H9 (cell line): ENCODE measurements at places on chromosomes 2 and 18. TPM values are rescaled to one million over a fixed set of nuclear protein-coding genes. Genes with fewer than 3 reads are reported as not detected.

Gene BOLL
- total RNA-seq = not detected in 2 replicates

Gene TMEM37
- total RNA-seq = 4.2 and 4.8 TPM in 2 replicates

GRCh38 chr2:100380681-100381080 is 36.8 kb downstream of the CHST10 start:
- H3K4me1 ChIP-seq = no peaks in the 10 kb centered on the region
- no peaks in the 10 kb centered on the region for H3K36me3 ChIP-seq
- no peak overlapping the region for H3K4me3 ChIP-seq
- H3K27me3 ChIP-seq = no peaks in the 10 kb centered on the region
- no peak overlapping the region for H3K27ac ChIP-seq
- DNase-seq = no peak

DNA sequence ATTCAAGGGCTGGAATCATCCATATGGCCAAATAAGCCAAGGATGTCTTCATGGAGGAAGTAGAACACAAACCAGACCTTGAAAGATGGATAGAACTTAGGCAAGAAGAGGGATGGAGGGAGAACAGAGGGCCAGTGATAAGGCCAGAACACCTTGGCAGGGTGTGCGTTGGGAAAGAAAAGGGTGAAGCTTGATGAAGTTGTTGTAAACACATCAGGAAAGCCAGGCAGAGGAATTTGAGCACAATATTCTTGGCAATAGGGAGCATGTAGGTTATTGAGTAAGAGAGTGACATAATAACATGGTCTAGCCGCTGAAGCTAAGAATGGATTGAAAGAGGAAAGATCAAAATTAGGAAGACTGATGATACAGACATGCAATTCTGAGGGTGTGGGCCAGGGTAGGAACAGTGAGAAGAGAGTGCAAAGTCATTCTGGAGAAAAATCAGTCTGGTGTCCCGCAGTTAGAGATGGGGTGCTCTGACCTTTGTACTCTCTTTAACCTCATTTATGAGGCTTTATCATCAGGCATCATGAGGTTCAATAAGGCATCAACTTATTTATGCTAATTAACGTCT is 41.0 kb downstream of the SLC14A2 start:
- no peak overlapping the region for H3K27ac ChIP-seq
- no peak overlapping the region for H3K4me3 ChIP-seq
- DNase-seq = no peak
- peaks cover 3% of the 10 kb centered on the region; the same call in 1 of the 2 replicates for H3K4me1 ChIP-seq
- H3K27me3 ChIP-seq = no peaks in the 10 kb centered on the region

GRCh38 chr2:24409700-24410556 is 49.6 kb upstream of the ITSN2 start:
- H3K27me3 ChIP-seq = no peaks in the 10 kb centered on the region
- no peak overlapping the region for H3K4me3 ChIP-seq
- H3K36me3 ChIP-seq = no peaks in the 10 kb centered on the region
- peak; percentile 48 for DNase-seq
- no peak overlapping the region for H3K27ac ChIP-seq

- no peak overlapping the region for H3K27ac ChIP-seq
- H3K4me1 ChIP-seq = no peaks in the 10 kb centered on the region
- no peak for DNase-seq
- H3K27me3 ChIP-seq = no peaks in the 10 kb centered on the region
These were observed 24.2 kb downstream of the MYT1L start for GRCh38 chr2:2306878-2307277.
